SIG-M5 (cell line): ENCODE measurements at places on chromosomes 2 and 18.

- peak; percentile 8 for DNase-seq
Observed at GRCh38 chr18:77067291-77068061, 65.1 kb downstream of the MBP start.

- peak; percentile 10 for DNase-seq
Observed at GRCh38 chr18:63887424-63887823, at the start of gene SERPINB2. TSS of gene SERPINB2 (plus strand) at chr18:63887705. CDS start at chr18:63891445, 3,740 bp downstream.

- no peak for DNase-seq
Observed at GRCh38 chr18:22348521-22349316, 69.0 kb downstream of the CTAGE1 start.

- no peak for DNase-seq
Observed at GRCh38 chr18:25726298-25726697, 364.1 kb downstream of the SS18 start.

GRCh38 chr2:129479892-129480291 lies 499.6 kb upstream of the RAB6C start:
- DNase-seq, result no peak
